Left hindlimb (tissue), 1 donor: ENCODE measurements at places on chromosomes 6 and 20.

GRCh38 chr6:87848616-87849015 is 146.6 kb upstream of the AKIRIN2 start:
- no peak for DNase-seq

DNA sequence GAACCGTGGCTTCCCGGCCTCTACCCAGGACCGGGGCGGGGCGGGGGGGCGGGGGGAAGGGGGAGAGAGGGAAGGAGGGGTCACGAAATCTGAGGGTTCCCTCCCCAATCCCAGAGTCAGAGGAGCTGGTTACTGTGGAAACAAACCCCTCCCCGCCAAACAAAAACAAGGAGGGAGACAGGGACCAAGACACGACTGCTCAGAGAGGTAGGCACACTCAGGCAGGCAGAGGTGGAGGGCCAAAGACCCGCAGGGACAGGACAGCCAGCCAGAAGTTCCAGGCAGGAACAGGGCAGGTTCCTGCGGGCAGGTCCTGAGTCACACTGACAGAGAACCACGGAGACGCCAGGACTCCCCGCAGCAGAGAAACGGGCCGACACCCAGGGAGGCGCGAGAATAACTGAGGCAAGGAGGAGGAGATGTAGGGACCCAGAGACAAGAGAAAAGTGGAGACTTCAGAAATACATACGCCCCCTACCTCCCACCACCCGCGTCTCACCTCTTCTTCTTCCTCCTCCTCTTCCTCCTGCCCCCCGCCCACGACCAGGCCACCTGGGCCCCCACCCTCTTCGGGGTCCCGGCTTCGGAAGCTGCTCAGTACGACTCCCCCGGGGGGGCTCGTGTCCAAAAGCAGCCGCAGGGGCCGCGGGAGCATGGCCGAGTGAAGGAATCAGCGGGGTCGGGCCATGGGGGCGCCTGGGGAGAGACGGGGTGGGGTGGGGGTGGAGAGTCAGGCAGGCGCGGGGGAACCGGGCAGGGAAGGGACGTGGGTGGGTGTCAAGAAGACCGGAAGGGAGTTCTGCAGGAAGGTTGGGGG is 578 bp downstream of the RGL2 start:
- DNase-seq, result peak; percentile 89

DNA sequence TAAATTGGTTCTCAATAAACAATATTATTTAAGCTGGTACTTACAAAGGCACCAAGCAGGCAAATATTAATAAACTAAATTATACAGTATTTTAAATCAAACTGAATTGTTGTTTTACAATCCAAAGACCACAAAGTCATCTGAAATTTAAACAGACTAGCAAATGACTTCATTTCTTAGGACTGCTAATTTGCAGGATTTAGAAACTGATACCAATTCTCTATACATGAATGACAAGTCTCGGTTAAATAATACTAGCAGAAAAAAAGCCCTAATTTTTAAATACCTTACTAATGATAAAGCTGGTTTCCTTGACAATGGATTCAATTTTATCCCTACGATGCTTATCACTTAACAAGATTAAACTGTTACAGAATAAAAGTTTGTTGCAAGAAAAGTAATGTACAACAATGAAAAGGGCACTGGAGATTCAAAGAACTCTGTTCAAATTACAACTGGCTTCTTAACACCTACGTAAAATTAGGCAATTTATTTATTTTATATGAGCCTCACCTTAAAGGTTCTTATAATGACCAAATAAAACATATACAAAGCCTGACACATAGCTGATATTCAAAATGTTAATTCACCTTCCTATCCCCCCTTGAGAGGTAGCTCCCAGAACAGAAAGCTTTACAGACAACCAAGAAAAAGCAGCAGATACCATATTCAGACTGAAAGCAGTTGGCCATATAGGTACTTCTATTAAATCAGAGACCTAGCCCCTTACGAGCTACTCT is 33.1 kb downstream of the HBS1L start:
- DNase-seq, result no peak

- DNase-seq, result no peak
Measured at GRCh38 chr20:2373098-2373497, 7.6 kb upstream of the TGM6 start.

GRCh38 chr6:112109262-112109661 is 21.9 kb downstream of the FAM229B start:
- DNase-seq, result no peak

- no peak for DNase-seq
Measured at GRCh38 chr20:35448788-35449373, 6.5 kb upstream of the CEP250 start.

DNA sequence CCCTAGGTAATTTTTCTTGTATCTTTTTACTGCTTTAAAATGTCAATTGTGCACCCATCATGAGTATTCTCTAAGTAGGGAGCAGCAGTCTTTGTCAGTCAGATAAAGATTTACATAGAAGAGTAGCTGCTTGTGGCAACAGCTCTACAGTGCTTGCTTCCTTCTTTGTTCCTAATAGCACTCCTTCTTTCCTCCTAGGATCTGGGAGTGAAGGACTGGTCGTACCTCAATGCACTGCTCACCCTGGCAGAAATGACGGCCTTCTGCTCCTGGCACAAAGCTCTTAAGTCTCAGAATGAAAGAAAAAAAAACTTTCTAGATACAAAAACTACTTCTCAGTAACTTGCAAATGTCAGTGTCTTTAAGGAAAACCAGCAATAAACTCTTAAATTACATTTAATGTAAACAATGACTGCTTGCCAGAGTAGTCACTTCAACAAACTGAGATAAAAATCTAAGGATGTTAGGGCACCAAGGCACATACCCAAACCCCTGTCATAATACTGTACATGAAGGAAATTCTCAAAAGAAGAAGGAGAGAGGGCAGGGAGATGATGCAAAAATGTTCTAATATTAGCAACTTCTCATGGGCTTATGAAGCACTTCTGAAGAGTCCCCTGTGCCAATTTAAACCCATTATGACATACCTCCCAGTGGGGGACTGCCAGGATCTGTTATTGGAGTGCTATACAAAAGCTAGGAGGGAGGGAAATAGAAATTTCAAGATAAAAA is 34.0 kb downstream of the NCOA6 start:
- DNase-seq, result no peak

DNA sequence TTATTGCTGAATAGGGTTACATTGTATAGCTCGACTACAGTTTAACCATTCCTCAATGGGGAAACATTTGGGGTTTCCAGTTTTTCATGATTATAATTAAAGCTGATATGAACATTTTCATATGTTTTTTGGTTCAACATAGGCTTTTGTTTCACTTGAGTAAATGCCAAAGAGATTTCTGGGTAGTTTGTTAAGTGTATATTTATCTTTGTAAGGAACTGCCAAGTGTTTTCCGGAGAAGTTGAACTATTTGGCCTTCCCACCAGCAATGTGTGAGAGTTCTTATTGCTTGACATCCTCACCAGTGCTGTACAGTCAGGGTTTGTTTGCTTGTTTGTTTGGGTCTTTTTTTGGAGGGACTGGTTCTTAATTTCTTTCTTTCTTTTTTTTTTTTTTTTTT is 83.7 kb upstream of the RALY start:
- no peak for DNase-seq

DNA sequence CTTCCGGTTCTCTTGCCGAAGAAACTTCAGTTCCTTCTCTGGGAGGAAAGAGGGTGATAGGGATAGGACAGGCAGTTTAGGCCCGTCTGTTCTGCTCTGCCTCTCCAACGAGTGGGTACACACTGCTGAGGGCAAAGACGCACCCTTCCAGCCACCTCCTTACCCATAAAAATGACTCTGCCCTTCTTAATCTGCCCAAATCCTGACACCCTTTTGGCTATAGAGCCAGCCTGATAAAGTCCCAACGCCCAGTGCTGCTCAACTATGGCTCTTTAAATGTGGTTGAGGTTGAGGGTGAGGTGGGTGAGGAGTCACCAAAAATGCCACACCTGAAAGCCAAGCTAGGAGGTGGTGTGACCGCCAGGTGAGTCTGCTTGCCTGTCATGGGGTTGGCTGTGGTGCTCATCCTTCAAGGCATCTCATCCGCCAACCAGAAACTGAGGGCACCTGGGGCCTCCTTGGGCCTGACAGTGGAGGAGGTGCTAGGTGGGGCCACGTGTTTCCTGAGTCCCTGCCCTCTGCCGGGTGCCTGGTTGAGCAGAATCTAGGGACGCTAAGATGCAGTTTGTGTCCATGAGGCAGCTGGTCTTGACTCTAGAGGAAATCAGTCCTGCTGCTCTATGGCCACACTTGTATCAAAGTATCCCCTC is 16.3 kb downstream of the CCDC167 start:
- DNase-seq, result no peak
